ENCODE measurements at places on chromosomes 3 and 15. TPM values are rescaled to one million over a fixed set of nuclear protein-coding genes. Genes with fewer than 3 reads are reported as not detected.

GRCh38 chr3:66789580-66790237 is 208.4 kb upstream of the KBTBD8 start:
- DNase-seq: no peak

GRCh38 chr3:123935830-123936229 is 25.2 kb downstream of the CCDC14 start:
- no peak for DNase-seq

GRCh38 chr15:40338921-40339620 is 1.7 kb downstream of the CCDC9B start:
- no peak for DNase-seq

GRCh38 chr15:54462511-54462913 is 484.3 kb downstream of the UNC13C start:
- DNase-seq: no peak

- DNase-seq: no peak
These were observed 289.2 kb downstream of the ROBO2 start for GRCh38 chr3:77329116-77329515.

DNA sequence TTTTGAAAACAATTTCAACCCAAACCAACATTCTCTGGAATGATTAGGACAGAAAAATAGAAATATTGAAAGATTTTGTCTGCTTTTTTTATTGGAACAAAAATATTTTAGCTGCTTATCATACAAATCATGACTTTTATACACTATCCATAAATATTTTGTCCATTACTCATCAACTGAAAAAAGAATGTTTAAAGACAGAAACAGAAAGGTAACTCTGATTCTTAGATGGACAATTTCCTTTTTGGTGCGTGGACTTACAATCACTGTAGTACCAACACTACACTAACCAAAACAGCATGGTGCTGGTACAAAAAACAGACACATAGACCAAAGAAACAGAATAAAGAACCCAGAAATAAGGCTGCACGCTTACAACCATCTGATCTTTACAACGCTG is 582.8 kb upstream of the CCDC54 start:
- no peak for DNase-seq

DNA sequence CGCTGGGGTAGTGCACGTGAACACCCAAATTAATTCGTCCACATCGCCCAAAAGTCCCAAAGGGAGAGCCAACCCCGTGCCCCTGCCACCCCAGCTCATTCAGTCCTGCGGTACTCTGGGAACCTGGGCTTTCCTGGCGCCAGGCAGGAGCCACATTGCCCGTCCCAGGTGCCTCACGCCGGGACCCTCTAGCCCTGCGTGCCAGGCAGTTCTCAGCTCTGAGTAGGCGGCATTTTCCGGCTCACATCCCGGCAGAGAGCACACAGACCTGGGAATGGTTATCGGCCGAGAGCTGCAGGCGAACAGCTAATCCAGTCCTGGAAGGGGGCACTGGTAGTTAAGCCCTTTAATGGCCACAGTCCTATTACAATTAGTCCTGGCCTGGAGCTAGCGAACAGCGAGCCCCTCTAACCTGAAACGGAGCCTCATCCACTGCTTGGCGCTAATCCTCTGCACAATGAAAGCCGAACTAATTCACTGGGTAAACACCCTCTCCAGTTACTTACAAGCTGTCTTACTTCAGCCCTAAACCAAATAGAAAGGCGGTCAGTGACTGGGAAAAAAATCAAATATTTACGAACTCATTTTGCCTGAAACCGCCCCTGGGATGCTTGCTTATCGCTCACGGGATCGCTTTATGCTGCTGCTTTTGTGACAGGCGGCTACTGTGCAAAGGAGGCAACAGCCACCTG is 254.6 kb upstream of the SOX14 start:
- no peak for DNase-seq

Gene CD276
- total RNA-seq: 0.71 TPM

Gene CACNA2D3
- total RNA-seq: not detected

Gene NR2E3
- not detected for total RNA-seq

Gene TLR9
- 1.6 TPM for total RNA-seq

Gene TRAT1
- 56.0 TPM for total RNA-seq

Measured in activated naive CD8-positive, alpha-beta T cell treated with anti-CD3 and anti-CD28 coated beads, Interleukin-2, amount 10 ng/mL, durations not matched to agents 7 days and 5 days (primary cell).